Stimulated activated CD8-positive, alpha-beta memory T cell treated with anti-CD3 and anti-CD28 coated beads, Interleukin-7, amount 100 ng/mL, for 4 hours (primary cell): ENCODE measurements at places on chromosomes 7 and 10.

DNA sequence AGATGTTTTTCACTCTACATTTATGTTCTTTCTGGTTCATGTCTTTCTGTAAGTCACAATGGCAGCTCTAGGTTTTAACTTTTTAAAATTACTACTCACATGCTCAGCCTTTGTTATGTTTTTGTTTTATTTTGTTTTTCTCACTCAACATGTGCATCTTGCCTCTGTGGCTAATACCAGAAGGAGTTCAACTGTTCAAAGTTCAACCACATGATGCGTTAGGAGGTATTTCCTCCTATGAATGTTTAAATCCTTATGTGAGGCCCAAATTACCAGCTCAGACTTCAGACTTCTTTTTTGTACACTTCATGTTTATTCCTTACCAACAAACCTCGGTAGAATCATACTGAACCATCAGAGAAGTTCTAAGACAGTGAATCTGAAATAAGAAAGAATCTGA lies 151.6 kb downstream of the MALRD1 start:
- DNase-seq: no peak

- DNase-seq: no peak
Measured at GRCh38 chr7:127993317-127993716, 37.9 kb downstream of the LRRC4 start.

DNA sequence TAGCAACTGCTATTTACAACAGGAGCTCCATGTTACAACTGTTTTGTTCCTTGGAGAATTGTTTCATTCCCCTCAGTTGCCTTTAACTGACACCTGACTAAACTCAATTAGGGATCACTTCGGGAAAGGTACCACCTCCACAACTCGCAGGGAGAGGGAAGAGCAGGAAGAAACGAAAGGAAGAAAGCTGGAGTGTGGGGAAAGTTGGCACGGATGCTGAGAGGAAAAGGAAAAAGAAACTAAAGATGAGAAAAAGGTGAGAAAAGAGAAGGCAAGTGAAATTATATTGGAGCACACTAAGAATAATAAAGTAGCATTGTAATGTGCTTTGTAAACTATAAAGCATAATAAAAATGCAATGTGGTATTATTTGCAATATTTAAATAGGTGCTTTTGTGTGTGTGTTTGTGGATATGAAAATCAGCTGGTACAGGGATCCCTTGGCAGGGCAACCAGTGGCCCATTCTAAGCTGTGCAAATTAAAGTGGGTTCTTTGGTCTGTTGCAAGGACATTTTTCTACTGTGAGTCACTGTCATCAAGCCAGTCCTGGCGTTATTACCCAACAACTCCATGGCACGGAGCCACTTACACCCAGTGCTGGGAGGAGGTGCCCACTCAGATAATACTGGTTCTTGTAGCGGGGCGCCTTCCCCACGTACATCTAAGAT lies 45.9 kb downstream of the HIPK2 start:
- DNase-seq: no peak

DNA sequence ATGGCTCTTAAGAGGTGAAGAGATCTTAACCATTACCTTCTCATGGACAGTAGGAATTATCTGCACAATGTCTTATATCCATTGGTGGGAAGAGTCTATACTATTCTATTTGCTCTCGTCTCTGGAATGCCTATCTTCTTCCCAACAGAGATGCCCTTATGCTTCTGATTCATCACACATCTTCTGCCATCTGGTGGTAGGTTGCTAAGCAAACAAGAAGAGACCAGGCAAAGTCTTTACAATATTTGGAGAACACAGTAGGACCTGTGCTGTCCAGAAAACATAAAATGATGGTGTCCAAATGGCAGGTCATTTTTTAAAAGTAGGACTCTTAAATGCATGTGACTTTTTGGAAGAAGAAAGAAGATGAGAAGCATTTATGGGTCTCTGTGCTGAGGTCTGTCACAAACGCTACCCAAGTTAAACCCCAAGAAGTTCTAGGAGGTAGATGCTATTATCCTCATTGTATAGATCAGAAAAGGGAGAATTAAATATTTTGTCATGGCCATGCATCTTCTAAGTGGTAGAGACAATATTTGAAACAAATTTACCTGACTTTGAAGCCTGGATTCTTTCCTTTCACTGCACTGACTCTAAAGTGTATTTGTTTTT lies 67.8 kb upstream of the NXPH1 start:
- DNase-seq: no peak

- no peak for DNase-seq
Measured at GRCh38 chr10:115171392-115171960, 78.3 kb downstream of the ATRNL1 start.

GRCh38 chr7:45416846-45417245 lies 157.3 kb upstream of the ADCY1 start:
- no peak for DNase-seq

- DNase-seq: no peak
Measured at GRCh38 chr10:74500816-74501215, 325.6 kb upstream of the KAT6B start.

- no peak for DNase-seq
Measured at GRCh38 chr7:142646386-142647140, 102.7 kb upstream of the PRSS1 start.

GRCh38 chr10:11975795-11976194 lies 66.8 kb downstream of the UPF2 start:
- no peak for DNase-seq

- no peak for DNase-seq
Measured at GRCh38 chr10:12490963-12491362, 141.6 kb downstream of the CAMK1D start.

DNA sequence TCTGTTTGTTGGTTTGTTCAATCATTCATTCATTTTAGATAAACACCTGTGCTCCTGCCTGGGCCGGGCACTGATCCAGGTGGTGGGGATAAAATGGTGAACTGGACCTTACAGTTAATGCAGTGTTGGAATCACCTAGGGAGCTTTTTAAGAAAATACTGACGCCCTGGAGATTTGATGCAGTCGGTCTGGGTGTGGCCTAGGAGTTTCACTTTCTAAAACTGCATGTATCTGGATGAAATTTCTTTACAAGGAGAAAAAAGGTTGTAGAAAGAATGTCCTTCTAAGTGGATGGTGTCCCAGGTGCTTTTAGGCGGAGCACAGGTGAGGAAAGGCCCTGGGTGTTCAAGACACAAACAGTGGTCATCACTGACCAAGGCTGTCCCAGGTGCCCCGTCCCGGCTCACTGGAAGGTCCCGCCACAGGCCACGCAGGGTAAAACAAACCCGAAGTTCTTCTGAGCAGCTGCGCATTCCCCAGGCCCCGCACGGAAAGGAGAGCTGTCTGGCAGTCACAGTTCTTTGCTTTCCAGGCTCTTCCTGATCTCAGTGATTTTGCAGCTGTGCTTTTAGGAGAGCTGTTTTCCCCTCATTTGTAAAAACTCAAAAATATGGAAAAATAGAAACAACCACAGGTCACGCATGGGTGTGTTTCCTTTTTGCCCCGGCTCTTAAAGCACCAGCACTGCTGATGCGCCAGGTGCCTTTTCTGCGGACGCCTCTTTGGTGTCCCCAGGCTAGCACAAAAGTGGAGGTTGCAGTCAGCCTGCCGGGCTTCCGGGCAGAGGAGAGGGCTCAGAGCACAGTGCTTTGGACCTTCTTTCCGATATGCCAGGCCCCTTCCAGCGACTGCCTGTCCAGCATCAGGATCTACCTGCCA lies 161.9 kb downstream of the GRK5 start:
- DNase-seq: no peak

DNA sequence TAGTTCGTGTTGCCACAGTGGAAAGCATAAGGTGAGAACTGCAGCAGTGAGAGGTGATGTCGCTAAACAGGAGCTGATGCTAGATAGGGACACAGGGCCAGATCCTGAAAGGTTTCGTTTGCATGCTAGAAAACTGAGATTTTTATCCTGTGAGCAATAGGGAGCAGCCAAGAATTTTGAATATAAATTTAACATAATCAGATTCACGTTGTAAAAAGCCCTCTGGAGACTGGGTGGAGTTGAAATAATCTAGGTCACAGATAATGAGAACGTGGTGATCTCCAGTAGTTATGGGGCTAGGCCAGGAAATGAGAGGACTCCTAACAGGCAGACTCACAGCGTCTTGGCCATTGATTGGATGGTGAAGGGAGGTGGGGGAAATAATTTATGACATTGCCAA lies 92.1 kb upstream of the IMMP2L start:
- no peak for DNase-seq

- DNase-seq: no peak
Measured at GRCh38 chr7:28800150-28800549, 158.0 kb downstream of the TRIL start.

- DNase-seq: no peak
Measured at GRCh38 chr7:155003092-155003375, at the start of gene PAXIP1. Gene PAXIP1, minus strand, starts transcription at chr7:155003124. Its CDS starts 195 bp downstream, at chr7:155002929.

DNA sequence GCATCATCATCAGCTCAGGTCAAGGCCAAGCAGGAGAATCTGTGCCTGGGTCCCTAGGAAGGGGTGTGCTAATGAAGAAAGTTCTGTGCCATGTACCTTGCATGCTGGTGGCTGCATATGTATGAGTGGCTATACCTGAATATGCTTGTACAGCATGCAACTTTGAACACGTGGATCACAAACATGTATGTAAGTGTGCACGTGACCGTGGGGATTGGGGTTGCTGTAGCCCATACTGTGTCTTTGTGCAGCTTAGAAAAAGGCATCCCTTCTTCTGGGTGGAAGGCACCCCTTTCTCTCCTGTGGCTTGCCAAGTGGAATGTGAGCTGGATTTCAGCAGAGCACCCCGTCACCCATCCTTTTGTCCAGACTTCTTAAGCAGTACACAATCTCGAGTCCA lies 13.8 kb downstream of the EMX2 start:
- no peak for DNase-seq

DNA sequence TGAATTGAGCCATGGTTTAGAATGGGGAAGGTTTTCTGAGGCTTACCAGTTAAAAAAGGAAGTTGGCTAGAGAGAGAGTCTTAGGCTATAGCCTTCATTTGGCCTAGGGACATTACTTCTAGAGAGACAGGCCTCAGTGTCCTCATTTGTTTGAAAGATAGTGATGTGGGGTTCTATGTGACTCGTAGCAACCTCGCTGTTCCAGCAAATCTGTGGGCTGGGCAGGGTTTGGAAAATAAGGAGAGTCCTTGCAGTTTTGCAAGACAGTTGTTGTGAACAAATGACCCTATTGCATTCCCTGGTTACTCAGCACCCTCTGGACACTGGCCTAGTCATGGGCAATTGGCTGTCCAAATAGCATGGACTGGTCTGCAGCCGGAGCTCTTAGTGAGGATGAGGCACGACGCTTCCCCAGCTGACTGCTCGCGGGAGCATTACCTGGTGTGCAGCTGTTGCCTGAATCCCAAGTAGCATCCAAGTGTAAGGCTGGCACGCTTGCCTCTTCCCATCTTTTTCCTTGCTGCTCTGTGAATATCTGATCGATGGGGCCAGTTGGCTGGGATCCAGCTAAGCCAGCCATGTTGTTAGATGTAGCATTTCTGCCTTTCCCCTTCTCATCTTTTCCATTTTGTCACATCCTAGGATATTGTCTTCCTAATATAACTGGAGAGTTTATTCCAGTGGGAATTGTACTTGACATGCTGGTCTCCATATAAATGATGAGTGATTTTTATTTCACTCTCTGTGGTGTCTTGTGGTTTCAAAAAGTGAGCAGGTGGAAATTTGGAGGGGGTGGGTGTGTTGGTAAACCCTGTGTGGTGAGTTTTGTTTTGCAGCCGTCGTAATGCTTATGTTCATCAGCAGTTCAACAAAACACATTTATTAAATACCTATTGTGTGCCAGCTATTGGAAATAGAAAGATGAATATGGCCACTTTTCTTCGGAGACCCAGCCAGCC lies 99.8 kb downstream of the SND1 start:
- DNase-seq: no peak

DNA sequence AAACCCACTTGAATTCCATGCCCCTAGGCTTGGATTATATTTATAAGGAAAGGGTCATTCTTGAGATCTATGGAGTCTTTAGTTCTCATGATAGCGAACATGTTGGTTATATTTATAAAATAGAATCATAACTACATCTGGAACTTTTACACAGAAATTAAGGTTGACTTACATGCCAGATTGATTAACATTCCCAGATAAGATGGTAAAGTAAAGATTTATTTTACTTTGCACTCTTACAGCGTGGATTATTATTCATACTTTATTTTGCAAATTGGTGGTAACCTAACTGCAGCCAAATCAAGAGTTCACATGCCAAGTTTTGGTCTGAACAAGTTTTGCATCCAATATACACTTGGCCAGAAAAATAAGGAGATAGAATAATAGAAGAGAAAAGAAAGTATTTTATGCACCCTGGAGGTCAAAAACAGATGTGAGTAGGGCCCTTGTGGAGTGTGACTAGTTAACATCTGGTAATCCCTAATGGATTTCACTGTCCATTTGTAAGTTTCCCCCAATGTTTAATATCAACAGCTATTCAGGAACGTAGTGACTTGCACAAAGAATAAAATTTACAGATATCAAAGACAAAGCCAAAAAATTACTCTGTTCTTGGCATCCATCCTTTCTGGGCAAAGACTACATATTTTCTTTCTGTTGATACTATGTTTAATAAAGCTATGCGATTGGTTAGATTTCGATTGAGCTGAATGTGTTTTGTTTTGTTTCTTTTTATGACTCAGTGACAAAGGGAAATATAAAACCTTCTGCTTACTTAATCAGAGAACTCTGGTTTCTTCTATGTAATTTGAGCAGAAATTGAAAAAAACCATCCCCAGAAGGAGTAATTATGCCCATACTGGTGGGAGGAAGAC lies 10.1 kb upstream of the TMEM26 start:
- no peak for DNase-seq

- DNase-seq: no peak
Measured at GRCh38 chr10:15439341-15439842, 68.3 kb upstream of the FAM171A1 start.

DNA sequence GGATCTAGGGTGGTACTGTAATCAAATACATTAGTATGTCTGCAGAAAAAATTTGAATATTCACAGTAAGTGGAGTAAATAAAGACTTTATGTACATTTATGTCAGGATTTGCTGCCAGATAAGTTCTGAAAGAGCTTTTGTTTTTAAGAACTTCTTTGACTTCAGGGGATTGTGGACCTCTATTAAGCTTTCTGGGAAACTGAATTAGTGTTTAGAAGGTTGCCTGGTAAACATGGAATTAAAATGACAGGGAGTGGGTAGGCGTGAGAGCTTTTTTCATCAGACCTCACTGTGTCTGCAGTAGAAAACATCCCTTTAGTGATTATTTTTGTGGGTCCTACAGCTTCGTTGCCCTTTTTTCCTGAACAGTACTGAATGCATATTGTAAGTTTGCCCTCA lies 15.7 kb downstream of the SDHAF3 start:
- no peak for DNase-seq

GRCh38 chr7:101087334-101088068 lies 2.2 kb downstream of the TRIM56 start:
- no peak for DNase-seq

GRCh38 chr7:69438584-69439412 lies 159.5 kb upstream of the AUTS2 start:
- no peak for DNase-seq

- no peak for DNase-seq
Measured at GRCh38 chr7:2979951-2980350, 63.7 kb downstream of the CARD11 start.

GRCh38 chr10:58385784-58386112 lies 538 bp downstream of the TFAM start:
- DNase-seq: no peak
